ENCODE measurements at places on chromosomes 3 and 15.

DNA sequence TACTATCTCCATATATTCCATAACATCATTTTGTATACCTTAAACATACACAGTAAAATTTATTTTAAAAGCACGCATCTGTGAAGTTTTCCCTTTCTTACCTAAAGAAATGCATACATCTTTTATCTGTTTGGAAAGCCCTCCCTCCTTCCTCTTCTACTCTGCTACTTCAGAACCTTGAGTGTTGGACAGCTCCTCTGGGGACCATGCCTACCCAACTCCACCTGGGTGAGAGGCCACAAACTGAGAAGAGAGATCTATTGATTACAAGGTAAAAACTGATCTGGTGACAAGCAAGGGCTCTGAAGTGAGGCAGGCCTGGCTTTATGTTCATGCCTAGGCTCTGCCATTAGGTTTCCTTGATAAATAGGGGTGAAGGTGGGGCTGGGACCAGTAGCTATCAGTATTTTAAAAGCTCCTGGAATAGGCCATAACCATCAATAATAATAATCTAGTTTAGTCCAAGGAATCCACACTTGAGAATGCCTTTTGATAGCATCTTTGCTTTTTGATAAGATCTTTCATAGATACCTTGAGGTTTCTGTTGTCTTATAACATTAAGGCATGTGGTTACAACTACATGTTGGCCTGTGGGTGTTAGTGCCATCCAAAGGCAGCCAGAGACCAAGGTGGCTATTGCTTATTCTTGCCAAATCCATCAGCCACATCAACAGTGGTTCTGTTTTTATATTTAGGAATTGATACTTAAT, 148.8 kb downstream of the KCNMB2 start:
- no peak for DNase-seq

DNA sequence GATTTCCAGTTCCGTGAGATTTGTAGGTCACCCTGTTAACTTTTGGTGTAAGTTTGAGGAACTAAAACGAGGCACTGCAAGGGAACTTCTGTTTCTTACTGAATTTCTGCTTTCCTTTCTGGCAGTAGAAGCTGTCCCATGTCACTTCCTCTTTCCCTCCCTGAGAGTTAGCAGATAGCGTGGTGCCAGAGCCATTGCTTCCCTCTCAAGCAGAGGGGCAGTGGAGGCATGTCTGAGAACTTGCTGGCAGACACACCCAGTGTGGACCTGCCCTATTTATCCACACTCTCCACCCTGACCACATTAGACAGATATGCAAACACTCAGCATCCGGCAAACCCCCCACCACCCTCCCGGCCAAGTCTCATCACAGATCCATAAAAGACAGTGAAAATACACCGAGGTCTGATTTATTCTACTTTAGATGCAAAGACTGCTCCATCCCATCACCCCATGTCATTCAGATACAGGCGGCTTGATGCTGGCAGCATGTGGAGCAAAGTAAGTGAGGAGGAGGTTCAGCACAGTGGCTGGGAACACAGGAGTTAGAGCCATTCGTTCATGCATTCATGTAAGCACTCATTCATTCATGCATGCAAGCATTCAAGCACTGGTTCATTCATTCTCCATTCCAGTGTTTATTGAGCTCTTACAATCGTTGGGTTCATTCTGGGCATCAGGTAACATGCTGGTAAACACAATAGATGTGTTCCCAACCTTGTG, 324.7 kb downstream of the SHQ1 start:
- DNase-seq: peak; percentile 60

DNA sequence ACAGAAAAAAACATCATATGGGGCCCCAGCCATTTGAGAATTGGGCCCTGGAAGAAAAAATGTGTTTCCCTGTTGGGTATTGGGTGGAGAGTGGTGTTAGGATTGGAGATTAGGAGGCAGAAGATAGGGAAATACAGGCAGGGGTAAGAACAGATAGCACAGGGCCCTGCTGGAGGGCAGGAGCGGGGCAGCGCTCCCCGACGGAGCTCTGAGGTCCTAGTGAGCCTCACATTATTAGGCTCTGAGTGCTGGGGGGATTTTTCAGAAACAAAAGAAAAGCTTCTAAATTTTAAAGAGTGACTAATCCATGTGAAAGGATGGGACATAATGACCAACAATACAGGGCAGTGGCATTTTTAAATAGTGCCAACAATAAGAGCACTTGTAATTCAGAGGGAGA, 241.2 kb downstream of the SOX2 start:
- DNase-seq: no peak

DNA sequence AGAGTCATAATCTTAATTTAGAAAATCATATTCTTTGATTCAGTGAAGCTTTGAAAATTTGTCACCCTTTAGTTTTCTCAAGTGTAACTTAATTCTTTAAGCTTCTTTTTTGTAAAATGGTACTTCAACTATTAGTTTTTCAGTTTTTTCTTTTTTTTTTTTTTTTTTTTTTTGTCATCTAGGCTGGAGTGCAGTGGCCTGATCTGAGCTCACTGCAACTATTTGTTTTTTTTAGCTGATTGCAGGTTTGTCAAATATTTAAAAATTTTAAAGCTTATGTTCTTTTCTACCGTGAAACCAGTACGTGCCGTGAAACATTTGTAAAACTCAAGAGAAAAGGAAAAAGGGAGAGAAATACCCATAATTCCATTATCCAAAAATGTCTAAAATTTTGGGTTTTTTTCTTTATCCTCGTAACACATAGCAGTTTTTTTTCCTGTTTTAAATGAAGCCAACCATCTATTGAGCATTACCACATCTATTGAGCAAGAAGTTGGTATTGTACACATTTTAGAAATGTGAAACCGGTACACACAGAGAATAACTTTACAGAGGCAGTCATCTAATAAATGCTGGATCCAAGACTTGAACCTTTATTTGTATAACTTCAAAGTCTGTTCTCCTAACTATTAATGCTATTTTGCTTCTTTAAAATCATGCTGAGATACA, 25.7 kb downstream of the ECT2 start:
- no peak for DNase-seq

DNA sequence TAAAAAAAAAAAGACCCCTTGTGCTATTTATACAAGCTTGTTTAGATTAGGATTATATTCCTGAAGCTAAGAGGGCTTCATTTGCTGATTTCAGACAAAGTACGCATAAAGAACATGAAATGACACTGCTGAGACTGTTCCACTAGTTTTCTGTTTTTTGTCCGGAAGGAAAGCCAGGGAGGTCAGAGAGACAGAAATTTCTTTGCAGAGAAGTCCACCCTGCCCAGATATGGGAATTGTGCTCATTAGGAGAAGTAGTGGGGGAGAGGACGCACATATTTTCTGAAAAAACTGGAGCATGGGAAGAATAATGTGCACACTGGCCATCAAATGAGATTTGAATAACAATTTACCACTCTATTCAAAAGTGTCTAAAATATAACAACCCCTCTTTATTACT, 220.9 kb upstream of the ICE2 start:
- DNase-seq: no peak

DNA sequence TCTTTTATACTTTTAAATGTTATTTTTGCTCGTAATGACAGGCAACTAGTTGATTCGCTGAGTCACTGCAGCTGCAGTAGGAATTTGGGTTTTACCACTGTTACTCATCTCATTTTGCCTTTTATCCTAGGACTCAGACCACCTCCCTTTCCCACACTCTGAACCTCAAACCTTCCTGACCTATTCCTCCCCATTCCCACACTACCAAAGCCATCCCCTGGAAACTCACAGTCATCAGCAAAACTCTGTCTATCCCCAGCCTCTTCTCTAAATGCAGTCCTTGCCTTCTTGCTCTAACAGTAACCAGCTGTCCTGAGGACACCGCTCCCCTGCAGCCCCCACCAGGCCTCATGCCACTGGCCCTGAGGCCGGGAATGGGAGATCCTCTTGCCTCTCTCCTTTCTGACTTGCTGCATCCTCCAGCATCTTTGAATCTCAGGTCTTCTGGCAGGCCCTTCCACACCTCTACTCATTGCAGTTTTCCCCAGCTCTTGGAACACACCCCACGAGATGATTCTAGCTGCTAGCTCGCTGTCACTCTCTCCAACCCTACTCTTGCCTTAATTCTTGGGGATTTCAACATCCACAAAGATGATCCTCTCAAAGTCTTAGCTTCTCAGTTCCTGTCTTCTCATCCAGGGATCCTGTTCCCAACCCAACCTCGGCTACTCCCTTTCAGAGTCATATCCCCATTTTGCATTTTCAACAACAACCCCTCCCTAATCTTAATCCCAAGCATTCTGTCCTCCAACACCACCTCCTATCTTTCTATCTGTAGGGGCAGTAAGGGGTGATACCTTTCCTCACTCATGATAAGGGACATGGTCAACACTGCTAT, 55.9 kb upstream of the C3orf80 start:
- DNase-seq: no peak

DNA sequence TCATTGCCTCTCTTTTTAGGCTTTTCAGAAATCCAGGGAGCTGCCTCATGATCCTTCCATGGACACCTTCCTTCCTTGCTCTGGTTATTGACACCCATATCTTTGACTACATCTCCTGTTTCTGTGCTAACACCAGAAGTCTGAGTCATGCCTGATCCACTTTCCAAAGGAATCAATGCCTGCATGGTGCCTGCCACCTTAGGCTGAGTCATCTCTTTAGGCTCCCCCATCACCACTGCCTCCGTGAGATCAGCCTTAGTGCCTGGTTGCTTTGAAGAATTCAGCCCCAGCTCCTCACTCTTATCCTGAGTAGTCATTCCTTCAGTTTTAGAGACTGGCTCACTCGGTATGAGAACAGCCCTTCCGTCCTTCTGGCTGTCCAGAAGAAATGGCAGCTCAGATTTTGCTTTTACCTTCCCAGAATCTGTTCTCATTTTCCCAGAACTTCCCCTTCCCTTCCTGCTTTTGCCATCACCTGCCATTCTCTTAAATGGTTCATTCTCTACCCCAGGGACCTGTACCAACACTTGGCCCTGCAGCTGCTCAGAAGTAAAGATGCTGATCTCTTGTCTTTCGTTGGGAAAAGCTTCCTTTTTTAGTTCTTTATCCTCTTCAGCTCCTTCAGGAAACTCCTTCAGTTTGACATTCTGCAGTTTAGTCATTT, 105.3 kb downstream of the MAP4 start:
- no peak for DNase-seq

All from right lobe of liver (tissue), 6 donors.